Urinary bladder (tissue), 4 donors: ENCODE measurements at places on chromosomes 5 and 9. TPM values are rescaled to one million over a fixed set of nuclear protein-coding genes. Genes with fewer than 3 reads are reported as not detected.

DNA sequence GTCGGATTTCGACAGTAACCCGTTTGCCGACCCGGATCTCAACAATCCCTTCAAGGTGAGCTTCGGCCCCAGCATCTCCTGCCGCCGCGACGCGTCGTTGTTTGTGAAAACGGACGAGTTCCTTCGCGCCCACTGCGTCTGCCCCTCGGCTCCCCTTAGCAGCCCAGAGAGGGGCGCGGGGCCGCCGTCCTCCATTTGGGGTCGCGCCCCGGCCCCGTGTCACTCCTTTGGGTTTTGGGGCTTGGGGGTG, 182 bp downstream of the SCAMP1 start:
- DNase-seq: no peak

Gene SMC5
- 146 TPM for total RNA-seq

Gene PCDHGA10
- total RNA-seq: 12.3 TPM

DNA sequence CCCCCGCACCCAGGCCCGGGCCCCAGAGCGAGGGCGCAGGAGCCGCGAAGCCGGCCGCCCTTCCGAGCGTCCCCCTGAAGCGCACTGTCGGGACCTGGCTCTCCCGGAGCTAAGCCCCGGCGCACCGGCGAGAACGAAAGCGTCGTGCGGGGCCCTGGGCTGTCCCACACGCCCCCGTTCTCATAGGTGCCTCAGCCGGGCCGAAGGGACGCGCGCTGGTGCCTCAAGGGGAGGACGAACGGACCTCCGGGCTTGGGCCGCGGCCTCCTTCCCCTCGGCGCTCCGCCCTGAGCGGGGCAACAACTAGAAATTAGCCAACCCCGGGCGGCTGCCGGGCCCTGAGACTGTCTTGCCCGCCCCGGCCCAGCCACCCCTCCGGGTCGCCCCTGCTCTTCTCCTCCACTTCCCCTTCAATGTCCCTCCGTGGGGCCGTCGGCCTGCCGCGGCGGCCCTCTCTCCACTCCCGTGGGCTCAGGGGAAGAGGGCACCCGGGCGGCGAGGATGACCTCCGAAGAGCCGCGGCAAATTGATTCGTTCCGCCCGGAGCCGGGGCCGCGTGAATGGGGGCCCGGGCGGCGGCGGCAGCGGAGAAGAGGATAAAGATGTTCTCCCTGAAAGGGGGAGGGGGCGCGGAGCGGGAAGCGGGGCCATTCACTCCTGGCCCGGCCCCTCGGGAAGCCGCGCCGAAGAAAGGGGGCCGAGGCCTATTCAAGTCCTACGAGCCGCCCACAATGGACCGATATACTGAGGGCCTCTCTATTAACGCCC, 3.5 kb upstream of the PRDM12 start:
- DNase-seq: no peak

GRCh38 chr9:98890256-98890655, 53.5 kb upstream of the COL15A1 start:
- DNase-seq: no peak

DNA sequence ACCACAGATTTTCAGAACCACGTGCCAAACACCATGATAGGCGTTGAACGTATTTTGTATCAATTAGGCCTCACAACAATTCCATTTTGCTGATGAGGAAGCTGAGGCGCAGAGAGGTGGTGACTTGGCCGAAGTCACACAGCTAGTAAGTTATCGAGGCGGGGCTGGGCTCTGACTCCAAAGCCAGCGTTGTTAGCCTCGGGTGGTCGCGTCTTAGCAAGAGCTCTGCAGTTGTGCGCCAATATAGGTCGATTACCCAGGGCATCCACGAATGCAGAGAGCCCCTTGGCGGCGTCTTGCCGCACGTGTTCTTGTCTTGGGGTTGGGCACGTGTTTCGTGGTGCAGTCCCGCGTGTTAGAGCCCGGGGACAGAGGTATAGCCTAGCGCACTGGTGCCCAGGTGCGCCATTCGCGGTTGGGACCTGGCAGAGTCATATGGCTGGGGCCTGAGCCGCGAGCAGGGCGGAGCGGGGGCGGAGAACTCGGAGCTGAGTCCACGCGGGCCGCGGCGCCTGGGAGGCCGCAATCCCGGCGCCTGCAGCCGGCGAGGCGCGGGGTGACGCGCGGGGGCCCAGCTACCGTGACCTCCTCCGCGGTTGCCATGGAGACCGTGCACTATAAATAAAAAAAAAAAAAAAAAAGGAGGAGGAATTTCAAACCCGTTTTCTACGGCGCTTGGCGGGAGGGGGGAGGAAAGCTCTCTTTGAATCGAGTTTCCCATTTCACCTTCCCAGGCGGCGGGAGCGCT, 62.3 kb downstream of the CXXC5 start:
- DNase-seq: no peak
